ENCODE measurements at places on chromosomes 12 and 14.

GRCh38 chr12:92143258-92143657, 2.4 kb downstream of the BTG1 start:
- DNase-seq: no peak

DNA sequence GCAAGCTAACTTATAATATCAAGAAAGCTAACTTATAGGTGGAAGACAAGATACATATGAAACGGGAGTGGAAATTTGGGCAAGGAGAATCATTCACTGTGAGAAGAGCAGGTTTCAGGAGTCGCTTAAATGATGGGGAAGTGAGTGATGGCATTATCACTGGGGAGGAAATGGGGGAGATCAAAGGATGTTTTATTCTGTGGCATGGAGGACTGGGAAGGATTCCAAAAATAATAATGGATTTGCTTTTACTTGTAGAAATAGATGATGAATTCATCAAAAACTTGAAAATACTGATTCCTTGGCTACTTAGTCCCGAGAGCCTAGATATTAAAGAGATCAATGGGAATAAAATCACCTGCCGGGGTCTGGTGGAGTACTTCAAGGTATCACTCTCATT, 47.8 kb downstream of the SAV1 start:
- peak; percentile 56 for DNase-seq

DNA sequence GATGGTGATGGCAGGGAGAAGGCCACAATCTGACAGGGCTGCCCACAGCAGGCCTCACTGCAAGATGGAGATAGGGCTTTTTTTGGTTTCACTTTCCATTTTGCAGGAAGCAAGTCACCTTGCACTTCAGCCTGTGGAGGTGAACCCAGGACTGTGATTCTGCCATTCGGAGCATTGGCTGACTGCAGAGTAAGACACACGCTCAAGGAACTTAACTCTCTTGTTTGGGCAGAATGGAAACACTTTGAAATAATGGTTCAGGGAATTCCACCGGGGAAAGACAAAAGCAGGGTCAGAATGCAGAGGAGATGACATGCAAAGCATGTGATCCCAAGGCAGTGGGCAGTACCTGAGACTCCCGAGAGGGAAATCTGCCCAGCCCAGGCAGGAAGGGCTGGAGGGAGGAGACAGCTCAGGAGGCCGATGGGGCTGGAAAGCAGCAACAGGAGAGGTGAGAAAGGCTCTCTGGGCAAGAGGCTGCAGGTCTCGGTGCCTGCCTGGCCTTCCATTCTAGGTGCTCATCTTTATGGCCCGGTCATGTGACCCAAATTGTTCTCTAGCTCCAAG, 58.7 kb upstream of the PRMT8 start:
- DNase-seq: peak; percentile 7

- peak; percentile 62 for DNase-seq
These were observed 7.6 kb upstream of the BRMS1L start for GRCh38 chr14:35818346-35819115.

DNA sequence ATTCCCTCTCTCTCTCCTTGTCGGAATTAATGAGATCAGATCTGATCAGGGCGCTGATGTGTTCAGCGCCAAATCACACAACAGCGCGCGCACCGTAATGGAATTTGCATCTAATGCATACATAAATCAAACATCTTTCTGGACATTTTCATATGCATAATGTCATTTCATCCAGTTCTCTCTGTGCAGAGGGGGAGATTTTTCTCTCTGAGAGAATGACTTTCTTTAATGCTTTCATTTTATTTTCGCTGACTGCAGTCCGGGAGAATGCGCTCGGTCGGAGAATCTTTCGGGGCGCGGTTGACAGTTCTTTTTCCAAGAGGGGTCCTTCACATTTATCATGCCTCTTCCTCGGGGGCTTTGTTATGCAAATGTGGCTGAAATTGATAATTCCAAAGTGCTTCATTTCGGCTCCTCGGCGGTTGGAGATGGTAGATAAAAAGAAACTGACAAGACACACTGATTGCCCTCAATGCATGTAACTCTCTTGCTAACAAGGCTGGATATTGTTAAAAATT, 615.9 kb downstream of the VRK1 start:
- DNase-seq: no peak

DNA sequence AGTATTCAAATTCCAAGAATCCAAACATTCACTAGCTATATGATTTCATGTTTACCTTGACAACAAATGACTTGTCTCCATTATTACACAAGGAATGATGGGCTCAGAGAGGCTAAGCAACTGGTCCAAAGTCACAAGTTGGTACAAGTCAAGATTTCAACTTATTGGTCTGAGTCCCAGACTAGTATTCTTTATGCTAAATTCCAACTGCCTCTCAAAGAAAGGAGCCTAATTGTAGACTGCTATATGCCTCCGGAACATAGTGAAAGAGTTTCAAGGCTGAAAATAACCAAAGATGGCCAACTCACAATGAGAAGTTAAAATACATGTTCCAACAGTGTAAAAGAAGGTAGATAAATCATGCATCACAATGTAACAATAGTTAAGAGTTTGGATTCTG, 7.5 kb downstream of the BTG1 start:
- no peak for DNase-seq

- no peak for DNase-seq
These were observed 91.8 kb downstream of the DDX51 start for GRCh38 chr12:132052196-132052932.

GRCh38 chr12:53179687-53180219, 769 bp upstream of the ZNF740 start:
- DNase-seq: no peak

GRCh38 chr12:58028294-58028693, 86.9 kb downstream of the ATP23 start:
- no peak for DNase-seq

- DNase-seq: no peak
These were observed 61.8 kb downstream of the PITPNM2 start for GRCh38 chr12:123089140-123089539.

DNA sequence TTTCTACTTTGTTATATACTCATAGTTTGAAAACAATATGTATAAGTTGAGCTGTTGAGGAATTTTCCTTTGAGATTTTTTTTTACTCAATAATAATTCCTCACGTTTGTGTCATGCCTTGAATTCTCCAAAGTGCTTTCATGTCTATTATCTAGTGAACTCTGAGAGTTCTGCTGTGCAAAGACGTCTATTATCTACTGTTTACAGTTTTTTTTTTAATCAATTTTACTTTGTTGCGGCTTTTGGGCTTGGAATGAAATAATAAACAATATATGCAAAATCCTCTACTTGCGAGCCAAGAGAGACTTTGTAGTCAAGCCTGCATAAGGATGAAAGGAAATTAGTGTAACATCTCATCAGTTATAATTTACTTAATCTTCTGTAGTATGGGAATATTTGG, 107.2 kb upstream of the FRMD6 start:
- peak; percentile 58 for DNase-seq

DNA sequence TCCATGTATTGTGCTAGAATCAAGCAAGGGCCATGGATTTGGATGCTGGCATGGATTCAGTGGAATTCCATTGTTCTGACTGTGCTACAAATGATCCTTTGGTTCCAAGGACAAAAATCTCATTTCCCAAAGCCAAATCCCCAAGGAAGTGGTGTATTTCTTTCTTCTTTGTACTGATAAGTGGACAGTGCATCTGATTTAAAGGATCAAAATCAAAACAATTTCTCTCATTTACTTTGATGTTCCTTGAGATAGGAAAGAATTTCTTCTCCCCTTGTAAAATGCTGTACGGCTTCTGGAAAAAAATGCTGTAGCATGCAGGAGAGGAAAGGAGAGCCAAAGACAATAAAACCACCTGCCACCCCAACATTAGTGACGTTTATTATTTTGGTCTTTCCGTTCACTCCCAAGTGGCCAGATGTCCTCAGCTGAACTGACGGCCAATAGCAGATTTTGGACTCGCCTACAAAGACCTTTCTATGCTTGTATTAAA, 185.7 kb downstream of the PRKD1 start:
- DNase-seq: peak; percentile 47

DNA sequence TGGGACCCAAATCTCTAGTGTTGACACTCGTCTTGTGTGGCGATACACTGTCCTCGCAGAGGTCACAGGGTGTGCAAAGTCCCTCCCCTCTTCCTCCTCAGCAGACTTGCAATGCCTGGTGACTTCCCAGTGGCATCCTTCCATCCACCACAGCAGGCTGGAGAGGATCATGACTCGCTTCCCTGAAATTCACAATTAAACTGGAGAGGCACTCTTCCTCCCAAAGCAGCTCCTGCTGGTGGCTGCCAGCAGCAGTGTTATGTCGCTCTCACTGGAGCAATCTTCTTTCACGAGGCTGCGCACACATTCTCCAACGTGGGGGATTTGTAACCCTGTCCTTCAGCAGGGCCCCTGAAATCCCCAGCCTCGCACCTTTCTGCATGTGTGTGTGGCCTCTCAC, 145.2 kb upstream of the TMCC3 start:
- DNase-seq: peak; percentile 67

- peak; percentile 21 for DNase-seq
These were observed 109.3 kb upstream of the CPSF6 start for GRCh38 chr12:69130064-69130463.

DNA sequence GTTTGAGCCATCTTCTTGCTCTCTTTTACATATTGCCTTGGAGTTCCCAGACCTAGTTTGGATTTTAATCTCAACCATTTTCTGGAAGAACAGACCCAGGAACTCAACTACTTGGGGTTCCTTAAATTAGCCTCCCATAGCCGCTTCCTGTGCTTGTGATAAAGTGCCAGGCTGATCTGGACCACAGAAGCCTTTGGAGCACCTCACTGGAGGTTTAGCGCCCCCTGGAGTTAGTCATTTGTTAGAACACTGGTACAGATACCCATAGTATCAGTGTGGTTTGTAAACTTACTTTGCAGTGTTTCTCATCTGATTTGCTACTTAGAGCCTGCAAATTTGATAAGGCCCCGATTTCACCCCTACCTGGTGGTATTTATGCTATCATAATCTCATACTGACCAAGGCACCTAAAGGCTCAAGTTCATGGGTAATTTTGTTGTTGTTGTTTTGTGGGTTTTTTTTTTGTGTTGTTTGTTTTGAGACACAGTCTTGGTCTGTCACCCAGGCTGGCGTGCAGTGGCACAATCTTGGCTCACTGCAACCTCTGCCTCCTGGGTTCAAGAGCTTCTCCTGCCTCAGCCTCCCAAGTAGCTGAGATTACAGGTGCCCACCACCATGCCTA, 3.7 kb downstream of the UNC119B start:
- peak; percentile 76 for DNase-seq

DNA sequence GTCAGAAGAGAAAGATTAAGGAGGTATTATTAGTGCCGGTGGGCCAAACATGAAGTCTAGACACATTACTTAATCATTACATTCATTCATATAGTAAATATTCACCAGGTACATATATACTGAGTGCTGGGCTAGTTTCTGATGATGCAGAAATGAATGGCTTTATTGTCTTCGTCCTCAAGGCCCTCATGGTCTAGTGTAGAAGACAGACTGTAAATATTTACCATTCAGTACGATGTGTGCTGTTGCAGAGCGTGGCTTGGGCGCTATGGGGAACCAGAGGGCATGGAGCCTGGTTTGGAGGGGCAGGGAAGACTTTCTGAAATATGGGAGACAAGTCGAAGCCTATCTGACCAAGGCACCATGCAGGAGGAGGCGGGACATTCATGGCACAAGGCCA, 37.0 kb upstream of the TCL1B start:
- no peak for DNase-seq

GRCh38 chr12:131397493-131398181, 313.3 kb upstream of the SFSWAP start:
- no peak for DNase-seq

GRCh38 chr12:56387152-56387736, 24.6 kb upstream of the APOF start:
- DNase-seq: peak; percentile 49

DNA sequence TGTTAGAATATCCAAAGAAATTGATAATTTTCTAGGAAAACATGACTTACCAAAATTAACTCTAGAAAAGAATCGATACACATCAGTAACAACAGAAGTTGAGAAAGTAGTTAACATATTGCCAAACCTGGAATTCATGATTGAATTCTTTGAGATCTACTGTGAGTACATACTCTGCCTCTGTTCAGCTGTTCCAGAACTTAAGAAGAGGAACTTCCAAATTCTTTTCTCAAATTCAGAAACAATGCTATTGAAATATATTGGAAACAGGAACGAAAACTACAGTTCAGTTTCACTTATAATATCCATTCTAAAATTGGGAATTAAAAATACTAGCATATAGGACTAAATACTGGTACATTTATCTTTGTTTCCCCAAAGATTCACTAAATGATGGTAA, 57.9 kb downstream of the MARK3 start:
- no peak for DNase-seq

GRCh38 chr12:104590022-104590421, 133.3 kb downstream of the CHST11 start:
- DNase-seq: no peak

GRCh38 chr12:75568801-75569200, 57.4 kb upstream of the KRR1 start:
- no peak for DNase-seq

DNA sequence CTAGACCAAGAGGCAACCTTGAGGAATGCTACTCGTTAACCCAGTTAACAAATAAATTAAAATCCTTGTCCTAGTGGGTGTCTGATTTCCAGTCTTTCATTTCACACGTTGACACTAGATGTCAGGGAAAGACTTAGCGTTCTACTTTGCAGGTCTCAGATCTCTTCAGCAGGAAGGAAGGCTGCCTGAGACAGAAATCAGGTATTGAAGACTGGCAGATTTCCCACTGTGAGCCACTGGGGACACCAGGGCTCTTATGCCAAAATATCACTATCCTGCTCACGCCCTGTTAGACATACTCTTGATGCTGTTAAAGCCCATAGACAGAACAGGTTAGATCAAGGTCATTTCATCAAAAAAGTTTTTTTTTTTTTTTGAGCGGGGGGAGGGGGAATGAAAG, 33.0 kb downstream of the EMP1 start:
- DNase-seq: no peak

GRCh38 chr12:75690296-75690955, 179.0 kb upstream of the KRR1 start:
- peak; percentile 99 for DNase-seq

DNA sequence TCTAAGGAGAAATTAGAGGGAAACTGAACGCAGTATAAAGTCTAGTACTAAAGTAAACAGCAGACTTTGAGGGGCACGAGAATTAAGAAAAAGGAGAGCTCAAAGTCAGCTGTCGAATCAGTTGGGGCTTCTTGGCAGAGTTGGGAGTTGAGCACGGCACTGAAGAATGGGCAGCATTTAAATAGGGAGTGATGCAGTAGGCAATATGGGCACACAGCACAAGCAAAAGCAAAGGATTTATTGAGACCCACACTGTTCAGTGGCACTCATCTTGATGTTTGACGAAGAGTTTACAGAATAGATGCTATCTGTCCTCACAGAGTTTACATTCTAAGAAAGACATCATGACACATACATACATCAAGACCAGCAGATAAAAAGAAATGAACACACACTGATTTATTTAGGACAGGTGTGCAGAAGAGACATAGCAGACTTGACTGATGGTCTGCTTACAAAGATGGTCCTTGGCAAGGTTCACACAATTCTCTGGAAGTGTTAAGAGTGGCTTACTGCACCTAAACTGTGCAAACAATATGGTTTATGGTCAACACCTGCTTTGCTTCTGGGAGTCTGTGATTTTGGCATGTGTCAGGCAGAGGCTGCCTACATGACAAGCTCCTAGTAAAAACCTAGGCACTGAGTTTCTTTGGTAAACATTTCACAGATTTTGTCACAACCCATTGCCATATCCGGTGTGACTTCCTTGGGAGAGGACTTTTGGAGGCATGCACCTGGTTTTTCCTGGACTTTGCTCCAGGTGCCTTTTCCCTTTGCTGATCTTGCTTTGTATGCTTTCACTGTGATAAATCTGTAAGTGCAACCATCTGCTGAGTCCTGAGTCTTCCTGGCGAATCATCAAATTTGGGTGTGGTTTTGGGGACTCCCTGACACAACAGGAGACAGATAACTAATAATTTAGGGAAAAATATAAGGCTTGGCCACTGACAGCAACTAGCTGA, 26.3 kb downstream of the ALKBH1 start:
- DNase-seq: peak; percentile 34
